ENCODE measurements at places on chromosomes 5 and 9.

GRCh38 chr9:73269430-73270101 lies 117.9 kb downstream of the ANXA1 start:
- peak; percentile 20 for DNase-seq

GRCh38 chr9:33177639-33178038 lies 10.5 kb upstream of the B4GALT1 start:
- no peak for DNase-seq

- no peak for DNase-seq
These were observed 225.6 kb downstream of the PCSK1 start for GRCh38 chr5:96207420-96207819.

DNA sequence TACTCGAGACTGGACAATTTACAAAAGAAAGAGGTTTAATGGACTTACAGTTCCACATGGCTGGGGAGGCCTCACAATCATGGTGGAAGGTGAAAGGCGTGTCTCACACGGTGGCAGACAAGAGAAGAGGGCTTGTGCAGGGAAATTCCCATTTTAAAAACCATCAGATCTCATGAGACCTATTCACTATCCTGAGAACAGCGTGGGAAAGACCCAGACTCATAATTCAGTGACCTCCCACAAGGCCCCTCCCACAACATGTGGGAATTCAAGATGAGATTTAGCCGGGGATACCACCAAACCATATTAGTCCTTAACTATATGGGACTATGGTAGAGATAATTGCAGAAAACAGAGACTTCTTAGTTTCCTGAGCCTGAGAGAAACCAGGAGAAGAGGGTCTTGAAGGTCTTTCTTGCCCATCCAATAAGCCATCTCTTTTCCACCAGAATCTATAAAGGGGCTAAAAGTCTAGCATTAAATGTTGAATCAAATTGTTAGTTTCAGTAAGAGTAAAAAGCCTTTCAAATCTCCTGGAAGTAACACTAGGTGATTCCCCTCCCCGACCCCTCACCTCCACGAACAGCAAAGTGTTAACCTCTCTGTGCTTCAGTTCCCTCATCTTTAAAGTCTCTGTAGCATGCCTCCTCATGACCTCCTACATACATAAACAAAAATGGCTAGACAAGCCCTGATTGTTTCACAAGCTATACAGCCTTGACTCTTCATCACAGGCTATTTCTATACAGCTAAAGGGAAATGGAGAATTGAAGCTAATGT lies 259.1 kb downstream of the TMEM167A start:
- DNase-seq: no peak

DNA sequence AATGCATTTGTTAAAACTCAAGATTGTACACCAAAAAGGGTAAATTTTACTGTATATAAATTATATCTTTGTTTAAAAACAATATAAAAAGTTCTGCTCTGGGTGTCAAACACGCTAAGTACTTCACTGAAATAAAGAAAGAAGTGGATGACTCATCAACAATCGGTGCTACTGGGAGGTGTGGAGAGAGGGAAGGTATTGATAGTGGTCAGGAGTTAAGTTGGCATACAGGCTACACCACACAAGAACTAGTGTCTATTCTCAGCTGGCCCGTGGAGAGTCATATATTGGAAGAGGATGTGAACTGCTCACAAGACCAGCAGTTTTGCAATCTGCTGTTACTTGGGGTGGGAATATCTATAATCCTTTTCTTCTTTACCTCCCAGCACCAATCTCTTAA lies 145.7 kb upstream of the TRPC7 start:
- DNase-seq: no peak

GRCh38 chr9:121478816-121479676 lies 20.6 kb downstream of the GGTA1 start:
- no peak for DNase-seq

- DNase-seq: no peak
These were observed 349.3 kb upstream of the TLE4 start for GRCh38 chr9:79222483-79222882.

GRCh38 chr9:123883634-123884033 lies 46.3 kb downstream of the DENND1A start:
- DNase-seq: no peak

- peak; percentile 26 for DNase-seq
These were observed 25.4 kb downstream of the HMHB1 start for GRCh38 chr5:143837306-143837848.
